Stimulated activated CD4-positive, alpha-beta T cell treated with anti-CD3 and anti-CD28 coated beads, Interleukin-1b, Interleukin-23, amount 100 ng/mL, for 24 hours (primary cell): ENCODE measurements at places on chromosomes 16 and 17.

DNA sequence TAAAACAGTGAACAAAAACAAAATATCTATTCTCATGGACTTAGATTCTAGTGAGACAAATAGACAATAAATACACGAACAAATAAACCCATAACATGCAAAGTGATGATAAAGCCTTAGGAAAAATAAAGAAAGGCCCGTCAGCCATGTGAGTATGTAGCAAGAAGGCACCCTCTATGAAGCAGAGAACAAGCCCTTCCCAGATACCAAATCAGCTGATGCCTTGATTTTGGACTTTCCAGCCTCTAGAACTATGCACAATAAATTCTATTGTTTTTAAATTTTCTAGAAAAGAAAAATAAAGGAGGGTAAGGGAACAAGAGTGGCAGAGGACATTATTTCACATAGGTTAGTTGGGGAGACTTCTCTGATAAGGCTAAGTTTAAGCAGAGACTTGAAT, 40.7 kb upstream of the SMURF2 start:
- DNase-seq: no peak

GRCh38 chr16:68496689-68497088, 42.4 kb upstream of the ZFP90 start:
- no peak for DNase-seq

- DNase-seq: peak; percentile 49
Observed at GRCh38 chr17:58156839-58157803, 8.9 kb downstream of the OR4D1 start.

GRCh38 chr16:71894229-71894920, 956 bp upstream of the IST1 start:
- DNase-seq: no peak

GRCh38 chr16:78075800-78076199, 23.7 kb upstream of the WWOX start:
- no peak for DNase-seq

DNA sequence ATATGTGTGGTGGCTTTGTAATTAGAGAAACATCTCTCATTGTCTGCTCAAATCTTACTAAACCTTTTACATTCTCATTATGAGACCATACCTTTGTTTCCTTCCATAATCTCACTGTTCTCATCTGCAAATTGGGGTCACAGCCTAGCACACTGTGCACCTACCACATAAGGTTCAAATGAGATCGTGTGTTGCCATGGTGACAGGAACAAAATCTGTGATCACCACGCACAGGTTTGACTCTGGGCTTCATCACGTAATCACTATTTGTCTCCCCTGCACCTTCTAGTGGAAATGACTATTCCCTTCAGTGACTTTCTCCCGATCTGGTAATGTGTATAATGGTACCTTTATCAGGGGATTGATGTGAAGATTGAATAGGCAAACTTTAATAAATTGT, 26.1 kb downstream of the CDH8 start:
- DNase-seq: no peak

GRCh38 chr17:17109256-17109655, 67.0 kb downstream of the MPRIP start:
- DNase-seq: no peak
